ENCODE measurements at places on chromosomes 7 and 10.

GRCh38 chr7:111730476-111731300, 168.4 kb upstream of the IMMP2L start:
- peak; percentile 36 for DNase-seq

- DNase-seq = no peak
Observed at GRCh38 chr7:36208426-36208825, 55.4 kb downstream of the EEPD1 start.

GRCh38 chr10:133473270-133473669, 19.5 kb downstream of the SCART1 start:
- DNase-seq = no peak

GRCh38 chr10:63707254-63707910, 186.2 kb downstream of the REEP3 start:
- DNase-seq = peak; percentile 86

DNA sequence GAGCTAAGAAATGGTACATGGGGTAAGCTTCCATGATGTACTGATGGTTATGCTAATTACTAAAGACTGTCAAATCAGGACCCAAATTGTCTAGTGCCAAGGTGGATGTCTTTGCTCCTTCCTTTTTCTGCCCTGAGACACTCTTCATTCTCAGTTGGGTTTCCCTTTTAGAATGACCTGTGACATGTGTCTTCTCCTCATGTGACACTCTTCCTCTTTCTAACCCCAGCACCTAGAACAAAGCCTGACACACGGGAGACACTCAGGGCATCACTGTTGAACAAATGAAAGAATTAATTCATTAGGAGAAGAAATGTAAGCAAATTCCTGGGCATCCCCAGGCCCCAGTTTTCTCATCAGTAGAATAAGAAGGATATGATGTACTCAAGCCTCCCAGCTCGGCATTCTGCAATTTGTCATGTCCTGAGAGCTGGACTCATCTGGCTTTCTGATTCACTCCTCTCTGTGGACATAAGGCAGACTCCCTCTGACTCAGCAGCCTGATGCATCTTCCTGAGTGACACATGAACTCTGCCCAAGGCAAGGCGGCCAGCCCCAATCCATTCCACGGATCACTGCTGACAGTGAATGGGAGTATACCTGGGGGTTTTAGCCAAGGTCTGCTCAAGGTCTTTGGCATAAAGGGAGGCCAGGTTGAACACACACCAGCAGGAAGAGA, 473.8 kb downstream of the KCNMA1 start:
- DNase-seq = no peak

DNA sequence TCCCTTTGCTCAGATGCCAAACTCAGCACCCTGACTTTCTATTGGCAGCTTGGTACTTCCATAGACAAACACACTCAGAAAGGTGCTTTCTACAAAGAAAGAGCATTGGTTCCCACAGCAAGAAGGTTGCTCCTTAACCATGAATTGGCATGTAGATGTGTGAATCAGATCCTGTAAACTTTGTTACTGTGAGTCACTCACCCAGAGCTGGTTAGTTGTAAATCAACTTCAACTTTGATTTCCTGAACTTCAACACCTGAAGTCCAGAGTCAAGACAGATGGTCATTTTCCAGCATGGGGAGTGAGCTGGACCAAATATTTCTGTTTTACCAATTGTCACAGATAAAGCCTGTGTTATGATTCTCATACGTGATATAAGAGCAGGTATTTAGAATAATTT, 797.2 kb downstream of the TNS3 start:
- DNase-seq = no peak

Measured in LNCaP clone FGC (cell line).